ENCODE measurements at places on chromosomes 12 and 14.

DNA sequence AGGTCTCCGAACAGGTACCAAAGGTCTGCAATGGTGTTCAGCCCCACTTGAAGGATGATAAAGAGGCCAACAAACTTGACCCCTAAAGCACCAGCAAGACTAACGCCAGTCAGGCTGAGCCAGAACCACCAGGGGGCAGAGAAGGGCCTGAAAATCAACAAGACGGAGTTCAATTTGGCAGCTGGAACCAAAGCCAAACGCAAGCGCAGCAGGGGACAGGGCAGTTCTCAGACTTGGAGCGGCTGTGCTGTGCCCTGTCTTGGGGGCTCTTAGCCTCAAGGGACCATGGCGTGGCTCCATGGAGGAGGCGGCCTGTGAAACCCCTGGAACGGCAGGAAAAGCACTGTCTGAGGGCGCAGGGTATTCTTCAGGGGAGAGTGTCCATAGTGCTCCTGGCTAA lies 19.6 kb downstream of the POMT2 start:
- peak; percentile 43 for DNase-seq

DNA sequence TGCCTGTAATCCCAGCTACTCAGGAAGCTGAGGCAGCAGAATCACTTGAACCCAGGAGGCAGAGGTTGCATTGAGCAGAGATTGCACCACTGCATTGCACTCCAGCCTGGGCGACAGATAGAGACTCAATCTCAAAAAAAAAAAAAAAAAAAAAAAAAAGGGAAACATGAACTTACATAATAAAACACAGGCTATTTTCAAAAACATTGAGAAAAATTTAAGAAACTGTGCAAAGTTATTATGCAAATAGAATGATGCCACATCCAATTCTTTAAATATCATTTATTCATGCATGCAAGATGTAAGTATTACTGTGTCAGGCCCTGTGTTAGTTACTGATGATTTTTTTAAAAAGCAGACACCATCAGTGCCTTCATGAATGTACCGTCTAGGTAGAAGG lies 20.0 kb upstream of the SLC16A7 start:
- no peak for DNase-seq

DNA sequence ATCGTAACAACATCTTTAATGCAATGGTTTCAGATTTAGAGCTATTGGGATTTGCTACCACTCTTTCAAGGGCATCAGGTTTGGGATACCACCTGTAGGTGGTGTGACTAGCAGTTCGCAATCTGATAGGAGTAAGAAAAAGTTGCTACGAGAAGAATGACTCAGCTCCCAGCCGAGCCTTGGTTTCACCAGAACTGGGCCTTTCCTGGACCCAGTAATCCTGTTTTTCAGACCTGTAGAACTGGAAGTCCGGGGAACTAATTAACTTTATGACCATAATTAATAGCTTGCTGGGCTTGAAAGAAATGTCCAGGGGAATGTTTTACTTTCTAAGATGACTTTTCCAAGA lies 770 bp downstream of the ABHD4 start:
- peak; percentile 32 for DNase-seq

DNA sequence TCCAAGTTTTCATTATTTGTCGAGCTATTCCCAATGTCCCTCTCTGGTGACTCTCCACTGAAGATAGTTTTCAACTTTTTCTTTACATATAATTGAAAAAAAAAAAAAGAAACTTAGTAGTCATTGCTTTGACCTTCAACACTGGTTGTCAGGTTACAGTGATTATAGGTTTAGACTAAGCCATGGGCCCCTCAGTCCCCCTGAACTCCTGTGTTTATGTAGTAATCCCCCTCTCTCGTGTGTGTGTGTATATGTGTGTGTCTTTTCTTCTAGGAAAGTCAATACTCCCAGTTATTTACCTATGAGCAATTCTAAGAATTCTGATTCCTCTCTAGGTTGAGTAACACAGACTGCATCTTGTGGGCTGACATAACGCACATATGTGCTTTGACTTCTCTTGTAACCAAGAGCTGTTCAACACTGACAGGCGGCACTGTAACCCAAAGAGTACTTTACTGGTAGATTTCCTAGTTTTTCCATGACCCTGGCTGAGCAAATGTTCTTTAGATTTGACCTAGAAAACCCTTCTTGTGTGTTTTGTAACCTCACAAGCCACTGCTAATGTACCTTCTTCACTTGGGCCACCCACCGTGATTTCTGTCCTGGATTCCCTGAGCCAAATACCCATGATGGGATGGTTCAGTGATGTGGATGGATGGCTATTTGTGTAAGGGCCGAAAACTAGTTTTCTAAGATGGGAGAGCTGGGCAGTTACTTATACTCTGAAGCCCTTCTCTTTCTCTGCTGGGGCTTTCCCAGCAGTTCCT lies 15.0 kb upstream of the MANSC4 start:
- no peak for DNase-seq

DNA sequence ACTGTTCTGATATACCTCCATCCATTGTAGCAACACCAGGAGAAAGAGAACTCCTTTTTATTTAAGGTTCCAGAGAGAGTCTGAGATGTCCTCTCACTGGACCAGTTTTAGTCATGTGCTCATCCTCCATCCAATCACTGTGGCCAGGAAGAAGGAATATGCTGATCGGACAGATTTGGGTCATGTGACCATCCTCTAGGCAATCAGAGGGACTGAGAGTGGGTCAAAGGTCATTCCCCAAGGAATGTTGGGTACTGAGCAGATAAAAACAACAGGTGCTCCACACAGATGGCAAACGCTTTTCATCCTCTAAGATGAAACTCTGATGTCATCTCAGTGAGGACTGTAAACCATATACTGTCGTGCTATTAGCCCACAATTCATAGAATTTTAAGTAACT lies 28.8 kb upstream of the RPH3A start:
- no peak for DNase-seq

GRCh38 chr14:70338550-70338949 lies 20.9 kb downstream of the COX16 start:
- DNase-seq, result no peak

GRCh38 chr12:87155621-87156020 lies 873.6 kb downstream of the C12orf50 start:
- DNase-seq, result no peak
